H1 (cell line): ENCODE measurements at places on chromosomes 4 and X.

- no peak for DNase-seq
These were observed 68.0 kb upstream of the TMEM164 start for GRCh38 chrX:109934935-109935334.

DNA sequence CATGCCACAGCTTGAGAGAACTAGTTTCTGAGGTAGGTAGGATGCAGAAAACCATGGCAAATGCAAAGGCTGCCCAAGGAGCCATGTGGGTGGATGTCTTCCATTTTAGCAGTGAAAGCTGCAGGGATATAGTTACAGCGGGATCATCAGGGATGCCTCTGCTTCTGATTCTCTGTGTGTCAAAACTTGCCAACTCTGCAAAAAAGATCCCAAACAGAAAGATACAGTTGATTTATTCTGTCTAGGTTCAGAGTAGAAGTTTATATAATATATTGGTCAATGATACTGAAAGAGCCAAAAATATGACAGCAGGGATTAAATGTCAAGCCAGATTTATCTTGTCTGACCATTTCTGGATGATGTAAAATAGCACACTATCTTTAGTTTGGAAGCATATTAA, 42.4 kb upstream of the SFRP2 start:
- DNase-seq = no peak

DNA sequence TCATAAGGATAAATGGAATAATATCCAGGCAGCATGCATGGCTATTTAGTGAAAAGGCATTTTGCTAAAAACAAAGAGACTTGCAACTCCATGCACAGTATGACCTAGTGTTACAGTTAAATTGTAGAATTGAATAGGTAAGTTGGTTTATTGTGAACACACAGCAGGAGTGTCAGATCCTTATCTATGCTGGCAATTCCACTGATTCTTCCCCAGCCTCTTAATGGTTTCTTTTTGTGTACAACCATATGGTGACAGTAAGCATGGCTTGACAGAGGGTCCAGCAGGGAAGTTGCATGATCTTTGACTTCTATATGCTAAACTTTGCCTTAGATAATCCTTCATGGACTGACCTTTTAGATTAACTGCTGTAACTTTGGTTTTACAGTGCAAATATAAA, 936.6 kb upstream of the EPHA5 start:
- DNase-seq = peak; percentile 9

DNA sequence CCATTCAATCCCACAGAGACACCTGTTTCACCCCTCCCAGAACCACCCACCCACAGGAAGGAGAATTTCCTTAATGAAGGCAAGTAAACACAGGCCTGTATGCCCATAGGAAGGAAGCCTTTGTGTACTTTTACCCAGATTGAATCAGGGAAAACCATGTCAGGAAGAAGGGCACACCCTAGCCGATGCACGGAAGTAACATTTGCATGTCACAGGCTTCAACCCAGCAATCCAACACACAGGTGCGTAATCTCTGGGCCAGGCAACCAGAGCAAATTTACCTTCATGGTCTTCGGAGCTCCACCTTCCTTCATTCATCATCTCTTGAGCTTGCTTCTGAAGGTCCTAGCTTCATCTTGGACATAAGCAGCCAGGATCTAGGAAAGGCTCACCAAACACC, 206.3 kb downstream of the SHROOM3 start:
- DNase-seq = no peak

- no peak for DNase-seq
These were observed 6.0 kb upstream of the EFNB1 start for GRCh38 chrX:68822641-68823410.

DNA sequence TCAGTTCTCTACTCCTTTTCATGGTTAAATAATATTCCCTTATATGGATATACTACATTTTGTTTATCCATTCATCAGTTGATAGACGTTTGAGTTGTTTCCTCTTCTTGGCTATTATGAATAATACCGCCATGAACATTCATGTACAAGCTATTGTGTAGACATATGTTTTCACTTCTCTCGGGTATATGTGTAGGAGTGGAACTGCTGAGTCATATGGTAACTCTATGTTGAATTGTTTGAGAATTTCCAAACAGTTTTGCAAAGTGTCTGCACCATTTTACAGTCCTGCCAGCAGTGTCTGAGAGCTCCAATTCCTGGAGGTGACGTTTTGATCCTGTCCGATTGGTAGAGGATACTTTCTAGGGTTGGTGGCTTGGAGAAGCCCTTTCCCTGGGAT, 23.6 kb downstream of the PLAC1 start:
- no peak for DNase-seq

GRCh38 chr4:100114909-100115308, 75.4 kb downstream of the DDIT4L start:
- no peak for DNase-seq

DNA sequence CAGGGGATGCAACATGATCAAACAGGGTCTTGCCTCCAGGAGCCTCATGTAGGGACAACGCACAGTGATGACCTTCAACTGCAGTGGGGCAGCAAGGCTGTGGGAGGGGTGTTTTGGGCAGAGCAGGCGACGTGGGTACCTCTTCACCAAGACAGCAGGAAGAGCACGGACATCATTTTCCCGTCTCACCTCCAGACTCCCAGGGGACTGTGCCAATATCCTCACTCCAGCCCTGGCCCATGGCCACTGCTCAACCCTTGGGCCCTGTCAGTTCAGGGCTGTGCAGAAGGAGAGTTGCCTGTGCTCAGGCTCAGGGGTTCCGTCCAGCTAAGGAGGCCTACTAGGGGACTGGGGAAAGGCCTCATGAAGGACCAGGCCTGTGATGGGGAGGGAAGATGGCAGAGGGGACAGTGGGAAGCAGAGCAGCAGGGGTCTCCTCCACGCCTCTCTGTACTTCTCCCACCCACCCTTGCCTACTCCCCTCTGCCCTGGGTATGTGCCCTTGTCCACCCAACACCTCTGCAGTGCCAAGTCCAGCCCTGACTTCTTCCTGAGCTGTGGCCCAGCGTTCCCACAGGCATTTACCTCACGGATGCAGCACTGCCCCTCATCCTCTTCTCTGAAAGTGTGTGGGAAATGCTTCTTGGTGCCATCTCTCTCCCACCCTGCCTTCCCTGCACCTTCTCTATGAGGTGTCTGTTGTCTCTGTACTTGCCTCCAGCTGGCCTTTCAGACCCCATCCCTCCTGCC, 1.4 kb downstream of the IL9R start:
- no peak for DNase-seq

DNA sequence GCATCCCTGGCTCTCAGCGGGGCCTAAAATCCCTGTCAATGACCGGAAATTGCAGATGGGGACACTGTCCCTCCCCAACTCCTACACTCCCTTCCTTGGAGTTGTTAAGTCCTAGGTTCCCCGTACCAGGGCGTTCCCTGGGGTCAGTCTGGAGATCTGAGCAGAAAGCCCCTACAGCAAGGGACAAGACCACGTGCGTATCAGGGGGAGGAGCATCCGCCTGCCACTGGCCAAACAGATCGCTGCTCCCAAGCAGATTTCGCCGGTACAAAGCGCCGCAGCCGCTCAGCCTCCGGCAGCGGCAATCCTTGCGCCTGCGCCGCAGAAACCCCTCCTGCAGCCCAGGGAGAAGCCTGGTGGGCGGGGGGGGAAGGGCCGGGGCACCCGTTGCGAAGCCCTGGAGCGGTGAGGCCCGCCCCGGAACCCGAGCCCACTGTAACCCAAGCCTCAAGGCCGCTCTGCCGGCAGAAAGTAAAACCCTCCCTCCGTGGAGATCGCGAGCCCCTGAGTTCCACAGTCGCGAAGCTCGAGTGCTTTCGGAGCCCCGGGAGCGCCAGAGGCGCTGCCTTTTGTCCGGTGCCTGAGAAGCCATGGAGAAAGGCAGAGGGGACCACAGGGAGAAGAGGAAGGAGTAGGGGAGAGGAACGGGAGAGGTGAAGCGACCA, 2.7 kb downstream of the CRMP1 start:
- DNase-seq = peak; percentile 90

DNA sequence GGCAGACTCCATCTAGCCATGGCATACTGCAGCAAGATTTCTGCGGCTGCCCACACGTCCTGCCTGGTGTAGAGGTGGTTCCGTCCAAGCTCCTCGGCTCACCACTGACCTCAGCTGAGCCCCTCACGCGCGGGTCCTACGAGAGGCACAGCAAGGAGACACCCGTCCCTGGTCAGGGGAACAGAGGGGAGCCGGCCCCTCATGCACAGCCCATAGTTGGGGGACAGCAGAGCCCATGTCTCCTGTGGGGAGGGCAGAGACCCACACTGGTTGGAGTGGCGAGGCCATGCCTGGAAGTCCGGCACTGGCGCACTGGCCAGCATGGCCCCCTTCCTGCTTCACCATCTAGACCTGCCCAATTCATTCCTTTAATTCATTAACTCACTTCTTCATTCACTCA, 80.8 kb downstream of the HTRA3 start:
- DNase-seq = no peak

GRCh38 chrX:149858592-149858991, 22.4 kb upstream of the MAGEA8 start:
- no peak for DNase-seq

DNA sequence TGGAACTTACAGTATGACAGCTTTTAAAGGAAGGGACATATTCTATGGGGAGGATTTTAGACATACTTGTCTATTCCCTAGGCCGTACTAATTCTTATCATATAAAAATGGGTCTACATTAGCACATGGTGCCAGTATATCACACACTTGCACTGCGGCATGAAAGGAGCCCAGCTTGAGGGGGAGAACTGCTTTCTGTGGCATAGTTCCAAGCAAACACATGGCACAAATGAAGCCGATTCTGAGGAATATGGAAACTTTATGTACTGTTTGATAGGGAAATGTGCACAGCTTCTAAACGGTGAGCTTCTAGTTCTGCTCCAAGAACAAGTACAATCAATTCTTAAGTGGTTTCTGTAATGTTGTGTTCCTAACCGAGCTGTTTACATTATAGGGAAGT, 675.6 kb upstream of the FTHL17 start:
- DNase-seq = no peak

DNA sequence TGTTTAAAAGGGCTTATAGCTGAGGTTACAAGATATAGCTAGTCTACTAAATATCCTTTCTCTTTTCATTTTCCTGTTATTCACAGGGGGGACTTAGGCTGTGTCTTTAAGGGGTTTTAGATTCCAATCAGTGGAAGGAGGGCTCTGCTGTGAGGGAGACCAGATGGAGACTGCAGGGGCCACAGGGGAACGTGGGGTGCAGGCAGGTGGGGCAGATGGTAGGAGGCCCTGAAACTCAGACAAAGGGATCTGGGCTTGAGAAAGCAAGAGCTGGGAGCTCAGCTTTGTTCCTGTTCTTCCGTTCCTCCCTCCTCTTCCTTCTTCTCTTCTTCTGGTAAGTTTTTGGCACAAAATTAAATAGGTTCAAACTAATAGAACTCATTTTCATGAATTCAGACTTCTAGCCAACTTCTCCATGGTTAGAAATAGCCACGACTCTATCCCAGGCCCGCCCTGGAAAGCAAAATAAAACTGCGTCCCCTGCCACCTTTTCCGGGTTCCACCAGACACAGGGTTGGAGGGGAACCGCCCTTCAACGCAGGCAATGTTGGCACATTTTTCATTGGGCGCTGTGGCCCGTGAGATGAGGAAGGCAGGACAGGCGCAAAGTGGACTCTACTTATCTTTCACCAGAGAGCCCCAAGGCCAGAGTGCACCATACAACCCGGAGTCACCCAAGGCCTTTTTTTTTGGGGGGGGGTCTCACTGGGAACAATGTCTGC, 3.5 kb upstream of the TMSB4X start:
- no peak for DNase-seq

DNA sequence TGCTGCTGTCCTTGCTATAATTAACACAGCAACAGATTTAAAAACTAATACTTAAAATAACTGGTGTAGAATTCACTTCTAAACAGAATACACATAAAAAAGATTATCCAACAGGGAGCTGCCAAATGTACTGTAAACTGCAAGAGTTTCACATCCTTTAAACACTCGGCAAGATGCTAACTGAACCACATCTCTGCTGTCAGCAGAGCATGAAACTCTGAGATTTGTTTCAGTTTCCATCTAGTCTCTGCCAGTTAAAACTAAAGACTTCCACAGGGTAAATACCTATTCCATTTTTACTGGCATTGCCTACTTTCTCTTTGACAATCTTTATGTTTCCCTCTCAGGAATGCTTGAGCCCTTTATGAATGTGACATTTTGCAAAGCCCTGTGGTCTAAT, 127.7 kb downstream of the SLC7A11 start:
- DNase-seq = no peak

- no peak for DNase-seq
These were observed 2002.5 kb upstream of the TENM3 start for GRCh38 chr4:180240670-180241069.

GRCh38 chr4:101792056-101792590, 1.6 kb downstream of the BANK1 start:
- DNase-seq = no peak

- no peak for DNase-seq
These were observed 33.9 kb downstream of the NBDY start for GRCh38 chrX:56762707-56763555.

- DNase-seq = no peak
These were observed 1.5 kb upstream of the ADAD1 start for GRCh38 chr4:122377352-122377751.

GRCh38 chr4:72094059-72094797, 62.4 kb downstream of the NPFFR2 start:
- no peak for DNase-seq

DNA sequence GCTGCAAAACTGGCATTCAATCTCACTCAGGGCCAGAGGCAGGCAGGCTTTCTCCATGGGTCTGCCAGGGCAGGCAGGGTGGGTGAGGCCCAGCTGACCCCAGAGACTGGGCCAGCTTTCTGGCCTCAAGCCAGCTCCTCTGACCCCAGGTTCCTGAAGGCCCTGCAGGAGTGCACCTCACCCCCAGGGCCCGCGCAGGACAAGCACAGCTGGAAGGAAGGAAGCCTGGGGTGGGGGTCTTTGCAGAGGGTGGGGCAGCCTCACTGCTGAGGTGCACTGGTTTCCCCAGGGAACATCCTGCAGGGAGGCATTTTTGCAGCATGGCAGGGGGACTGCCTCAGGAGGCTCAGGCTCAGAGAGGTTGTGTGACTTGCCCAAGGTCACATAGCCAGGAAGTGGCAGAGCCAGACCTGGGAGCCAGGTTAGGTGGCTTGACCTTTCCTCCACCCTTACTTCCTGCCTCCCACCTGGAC, 31.5 kb upstream of the AFAP1 start:
- DNase-seq = no peak

- no peak for DNase-seq
These were observed 44.2 kb upstream of the SHOX start for GRCh38 chrX:586351-586750.

- DNase-seq = no peak
These were observed 351.3 kb downstream of the NKX6-1 start for GRCh38 chr4:84147831-84148230.
